ENCODE measurements at places on chromosomes 2 and 18. TPM values are rescaled to one million over a fixed set of nuclear protein-coding genes. Genes with fewer than 3 reads are reported as not detected.

GRCh38 chr2:46131-46470 lies 204 bp downstream of the FAM110C start:
- peaks cover 21% of the 10 kb centered on the region for H3K27me3 ChIP-seq
- peaks cover 28% of the 10 kb centered on the region for H3K4me1 ChIP-seq
- no peak for DNase-seq
- no peaks in the 10 kb centered on the region for H3K36me3 ChIP-seq

GRCh38 chr2:32739664-32740063 lies 111.8 kb downstream of the TTC27 start:
- no peak overlapping the region for H3K4me3 ChIP-seq
- DNase-seq = no peak
- H3K27me3 ChIP-seq = no peaks in the 10 kb centered on the region
- H3K4me1 ChIP-seq = no peaks in the 10 kb centered on the region

GRCh38 chr2:74576863-74577229 lies 22.3 kb downstream of the DOK1 start:
- DNase-seq = no peak
- no peaks in the 10 kb centered on the region for H3K27me3 ChIP-seq
- H3K36me3 ChIP-seq = no peaks in the 10 kb centered on the region
- no peaks in the 10 kb centered on the region for H3K4me1 ChIP-seq
- H3K4me3 ChIP-seq = no peak overlapping the region
- H3K27ac ChIP-seq = peak overlapping the region; percentile 28

DNA sequence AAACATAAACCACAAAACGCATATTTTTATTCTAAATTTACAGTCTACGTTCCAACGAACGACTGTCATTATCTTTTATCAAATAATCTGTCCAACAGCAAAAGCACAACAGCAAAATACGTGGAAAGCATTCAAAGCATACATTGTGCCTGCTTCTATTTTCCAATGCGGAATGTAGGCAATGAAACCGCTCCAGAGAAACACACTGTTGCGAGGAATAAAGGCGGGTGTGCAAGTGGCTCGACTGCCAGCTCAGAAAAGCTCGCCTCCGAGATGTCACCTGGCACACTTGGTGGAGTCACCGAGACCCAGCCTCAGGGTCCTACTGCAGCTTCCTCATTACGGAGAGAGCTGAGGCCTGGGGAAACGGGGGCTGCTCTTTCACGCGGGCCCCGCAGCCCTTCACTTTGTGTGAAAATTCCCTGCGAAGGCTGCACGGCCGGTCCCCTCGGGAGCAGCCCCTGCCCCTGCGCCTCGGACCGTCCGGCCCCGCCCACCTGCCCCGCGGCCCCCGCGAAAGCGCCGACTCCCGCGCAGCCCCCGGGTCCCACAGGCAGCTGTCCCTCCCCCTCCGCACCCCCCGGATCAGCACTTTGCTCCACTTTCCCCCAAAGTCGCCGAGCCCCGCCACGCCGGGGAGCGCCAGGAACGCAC lies 752 bp downstream of the MGAT4A start:
- no peak for DNase-seq
- H3K36me3 ChIP-seq = no peaks in the 10 kb centered on the region
- H3K4me1 ChIP-seq = peaks cover 55% of the 10 kb centered on the region
- peak overlapping the region; percentile 89 for H3K27ac ChIP-seq
- no peaks in the 10 kb centered on the region for H3K27me3 ChIP-seq

GRCh38 chr18:11946756-11947155 lies 34.6 kb upstream of the IMPA2 start:
- H3K4me1 ChIP-seq = peaks cover 44% of the 10 kb centered on the region
- DNase-seq = no peak
- peak overlapping the region; percentile 67 for H3K4me3 ChIP-seq

DNA sequence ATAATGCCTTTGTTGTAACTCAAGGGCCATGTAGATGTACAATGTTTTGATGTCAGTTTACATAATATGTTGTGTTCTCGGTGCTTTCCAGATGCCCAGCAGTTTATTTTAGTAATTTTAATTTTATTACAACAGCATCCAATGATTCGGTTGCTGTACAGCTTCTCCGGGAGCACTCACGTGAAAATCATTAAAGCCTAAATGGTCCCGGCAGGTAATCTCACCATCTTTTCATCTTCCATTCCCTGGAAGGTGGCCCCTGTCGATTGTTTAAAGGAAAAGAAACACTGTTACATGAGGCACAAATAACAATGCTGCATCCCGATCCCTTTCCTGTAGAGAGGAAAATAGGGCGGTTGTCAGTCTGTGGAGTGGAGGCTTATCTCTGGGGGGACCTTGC lies 498.1 kb downstream of the SLC4A3 start:
- H3K4me3 ChIP-seq = no peak overlapping the region
- no peaks in the 10 kb centered on the region for H3K36me3 ChIP-seq
- DNase-seq = peak; percentile 74
- no peaks in the 10 kb centered on the region for H3K4me1 ChIP-seq
- no peaks in the 10 kb centered on the region for H3K27me3 ChIP-seq
- no peak overlapping the region for H3K27ac ChIP-seq

GRCh38 chr18:49059028-49059834 lies 108.5 kb upstream of the SMAD7 start:
- no peaks in the 10 kb centered on the region for H3K36me3 ChIP-seq
- DNase-seq = no peak
- H3K4me1 ChIP-seq = peaks cover 12% of the 10 kb centered on the region
- no peaks in the 10 kb centered on the region for H3K27me3 ChIP-seq

- H3K27ac ChIP-seq = peak overlapping the region; percentile 82
- H3K4me1 ChIP-seq = peaks cover 5% of the 10 kb centered on the region
- peaks cover 39% of the 10 kb centered on the region for H3K36me3 ChIP-seq
- H3K4me3 ChIP-seq = no peak overlapping the region
- no peak for DNase-seq
These were observed 102.8 kb downstream of the PXDN start for GRCh38 chr2:1641523-1641922.

The DPP4 gene
- 2.2 TPM for total RNA-seq

The EHD3 gene
- 5.0 TPM for total RNA-seq

The MORN2 gene
- 9.4 TPM for total RNA-seq
